Fibroblast of the aortic adventitia (primary cell): ENCODE measurements at places on chromosomes 13 and 19.
A peak's percentile ranks its signal among the peaks of the same experiment; 100 is the strongest.

DNA sequence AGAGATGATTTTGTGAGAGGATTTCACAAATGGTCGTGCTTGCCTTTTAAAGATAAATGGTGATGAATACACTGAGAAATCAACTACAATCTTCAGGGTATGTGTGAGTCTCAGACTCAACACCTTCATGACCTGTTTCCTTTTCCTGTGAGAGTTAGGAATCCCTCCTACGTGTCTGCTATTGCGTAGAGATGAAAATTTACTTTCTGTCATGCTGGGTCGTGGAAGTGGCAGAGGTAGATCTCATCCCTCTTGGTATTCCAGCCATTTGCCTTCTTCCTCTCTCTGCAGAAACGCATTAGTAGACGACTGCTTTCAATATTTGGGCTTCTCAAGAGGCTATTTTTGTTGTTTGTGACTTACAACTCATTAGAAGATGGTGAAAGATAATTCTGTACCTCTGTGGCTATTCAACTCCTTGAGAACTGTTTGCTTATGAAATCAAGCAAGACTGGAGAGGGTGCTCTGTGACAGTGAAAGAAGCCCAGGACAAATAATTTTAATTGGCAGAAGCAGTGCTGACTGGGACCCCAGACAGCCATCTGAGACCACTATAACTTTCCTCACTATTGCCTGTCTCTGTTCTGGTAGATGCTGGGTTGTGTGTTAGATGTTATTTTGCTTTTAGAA, 233.1 kb downstream of the LACC1 start:
- no peak for DNase-seq

GRCh38 chr13:71727662-71728061, 139.3 kb downstream of the DACH1 start:
- DNase-seq, result no peak

DNA sequence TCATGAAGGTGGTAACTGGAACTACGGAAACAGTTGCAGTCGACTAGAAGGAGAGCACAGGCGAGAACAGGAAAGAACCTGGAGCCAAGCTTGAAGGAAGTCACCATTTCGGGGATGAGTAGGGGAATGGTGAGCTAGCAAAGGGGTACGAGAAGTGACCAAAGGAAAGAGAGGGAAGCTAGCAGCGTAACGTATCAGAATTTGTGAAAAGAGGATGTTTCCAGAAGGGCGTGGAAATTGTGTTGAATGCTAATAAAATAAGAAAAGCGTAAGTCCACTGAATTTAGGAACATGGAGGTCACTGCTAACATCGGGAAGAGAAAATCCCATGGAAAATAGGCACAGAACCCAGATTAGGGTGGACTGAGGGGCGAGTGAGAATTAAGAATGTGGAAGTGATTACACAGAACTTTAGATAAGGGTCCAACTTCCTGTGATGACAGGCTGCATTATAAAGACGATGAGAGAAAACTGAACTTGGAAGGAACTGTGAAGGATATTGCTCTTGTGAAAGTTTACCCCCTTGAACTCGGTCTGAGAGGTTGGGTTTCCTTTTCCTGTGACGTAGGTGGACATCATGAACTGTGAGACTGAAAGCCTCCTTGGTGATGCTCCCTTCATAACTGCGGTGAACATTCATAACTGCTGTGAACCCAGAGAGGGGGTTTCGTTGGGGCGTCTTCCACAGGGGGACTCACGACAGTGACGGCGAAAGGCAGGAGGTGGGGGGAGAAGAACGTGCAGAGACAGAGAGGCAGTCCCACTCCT, 2.0 kb upstream of the FFAR2 start:
- DNase-seq, result no peak

DNA sequence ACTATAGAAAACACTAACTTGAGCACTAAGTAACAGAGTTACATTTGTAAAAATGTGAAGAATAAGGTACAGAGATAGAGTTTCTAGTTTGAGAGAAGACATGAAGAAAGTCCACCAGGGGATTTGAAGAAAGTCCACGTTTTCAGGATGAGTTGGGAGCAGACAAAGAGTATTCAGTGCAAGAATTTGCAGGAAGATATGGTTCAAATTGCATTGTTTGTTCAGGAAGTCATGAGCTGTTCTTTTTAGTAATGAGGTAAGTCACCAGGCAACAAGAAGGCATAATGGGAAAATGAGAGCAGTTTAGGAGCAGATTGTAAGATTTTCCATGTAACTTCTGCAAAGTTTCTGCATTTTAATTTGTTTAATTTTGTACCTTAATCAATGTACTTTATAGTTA, 618.0 kb downstream of the DACH1 start:
- DNase-seq, result no peak

- DNase-seq, result peak; percentile 88
Measured at GRCh38 chr19:4144666-4145249, 8.7 kb upstream of the CREB3L3 start.

DNA sequence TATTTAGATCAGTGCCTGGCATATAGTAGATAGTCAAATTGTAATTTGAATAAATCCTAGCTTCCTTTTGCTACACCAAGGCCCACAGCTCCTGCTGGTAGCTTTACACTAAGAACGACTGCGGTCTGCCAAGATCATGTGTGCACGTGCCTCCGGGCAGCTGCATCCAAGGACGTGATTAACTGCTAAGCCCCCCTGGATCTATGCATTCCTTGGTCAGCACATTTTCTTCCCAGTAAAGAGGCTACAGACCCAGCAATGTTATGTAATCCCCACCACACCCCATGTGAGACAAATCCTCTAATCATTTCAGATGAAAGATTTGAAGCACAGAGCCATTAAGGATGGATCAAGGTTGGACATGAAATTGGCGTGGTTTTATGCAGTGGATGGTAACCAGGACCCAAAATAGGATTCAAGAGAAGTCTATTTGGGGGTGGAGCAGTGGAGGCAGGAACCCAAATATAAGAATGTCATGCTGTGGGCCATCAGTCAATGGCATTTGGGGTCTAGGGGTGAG, 65.2 kb upstream of the PEG3 start:
- no peak for DNase-seq

- no peak for DNase-seq
Measured at GRCh38 chr19:15673176-15673654, 328 bp downstream of the CYP4F12 start.

DNA sequence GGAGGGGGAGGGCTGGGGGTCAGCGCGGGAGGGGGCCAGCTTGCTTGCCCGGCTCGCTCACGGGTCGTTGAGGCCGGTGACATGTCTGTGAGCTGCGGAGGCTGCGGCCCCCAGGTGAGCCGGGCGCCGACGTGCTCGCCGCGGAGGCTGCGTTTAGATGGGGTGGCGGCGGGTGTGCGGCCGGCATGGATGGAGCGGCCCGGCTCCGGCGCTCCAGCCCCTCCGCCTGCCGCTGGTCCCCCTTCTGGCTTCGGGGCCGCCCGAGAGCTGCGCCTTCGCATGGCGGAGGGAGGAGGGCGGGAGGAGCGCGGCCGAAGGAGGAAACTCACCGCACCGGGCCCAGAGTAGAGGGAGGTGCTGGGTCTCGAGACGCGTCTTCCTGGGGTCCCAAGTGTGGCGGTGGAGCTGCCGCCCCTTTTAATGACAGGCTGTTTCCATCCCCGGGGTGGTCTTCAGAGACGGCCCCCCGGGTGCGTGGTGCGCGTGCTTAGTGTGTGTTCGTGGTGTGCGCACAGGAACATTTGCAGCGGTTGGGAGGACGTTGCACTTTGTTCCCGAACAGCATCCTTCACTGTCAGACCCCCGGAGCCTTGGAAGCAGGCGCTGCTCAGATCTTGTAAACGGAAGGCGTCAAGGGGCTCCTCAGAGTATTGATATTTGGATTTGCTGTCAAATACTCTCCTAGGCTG, at the start of gene AKAP11:
TSS of gene AKAP11 (plus strand) at position 38 of the 689 bp plus-strand sequence. CDS start 14,197 bp downstream, outside the sequence.
- DNase-seq, result peak; percentile 50

DNA sequence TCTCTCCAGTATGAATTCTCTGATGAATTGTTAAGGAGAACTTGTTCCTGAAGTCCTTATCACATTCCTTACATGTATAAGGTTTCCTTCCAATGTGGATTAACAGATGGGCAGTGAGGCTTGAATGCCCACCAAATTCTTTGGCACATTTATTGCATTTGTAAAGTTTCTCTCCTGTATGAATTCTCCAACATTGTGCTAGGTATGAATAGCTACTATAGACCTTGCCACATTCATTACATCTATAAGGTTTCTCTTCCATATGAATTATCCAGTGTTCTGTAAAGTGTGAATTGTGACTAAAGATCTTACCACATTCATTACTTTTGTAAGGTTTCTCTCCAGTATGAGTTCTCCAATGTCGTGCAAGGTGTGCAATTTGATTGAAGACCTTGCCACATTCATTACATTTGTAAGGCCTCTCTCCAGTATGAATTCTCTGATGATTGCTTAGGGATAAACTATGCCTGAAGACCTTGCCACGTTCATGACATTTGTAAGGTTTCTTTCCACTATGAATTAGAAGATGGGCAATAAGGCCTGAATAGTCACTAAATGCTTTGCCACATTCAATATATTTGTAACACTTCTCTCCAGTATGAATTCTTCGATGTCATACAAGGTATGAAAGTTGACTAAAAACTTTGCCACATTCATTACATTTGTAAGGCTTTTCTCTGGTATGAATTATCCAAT, 20.4 kb downstream of the ZNF578 start:
- no peak for DNase-seq

- DNase-seq, result peak; percentile 41
Measured at GRCh38 chr13:99626461-99627082, 125.3 kb downstream of the TM9SF2 start.

- peak; percentile 26 for DNase-seq
Measured at GRCh38 chr19:34502582-34503411, 21.2 kb downstream of the WTIP start.

DNA sequence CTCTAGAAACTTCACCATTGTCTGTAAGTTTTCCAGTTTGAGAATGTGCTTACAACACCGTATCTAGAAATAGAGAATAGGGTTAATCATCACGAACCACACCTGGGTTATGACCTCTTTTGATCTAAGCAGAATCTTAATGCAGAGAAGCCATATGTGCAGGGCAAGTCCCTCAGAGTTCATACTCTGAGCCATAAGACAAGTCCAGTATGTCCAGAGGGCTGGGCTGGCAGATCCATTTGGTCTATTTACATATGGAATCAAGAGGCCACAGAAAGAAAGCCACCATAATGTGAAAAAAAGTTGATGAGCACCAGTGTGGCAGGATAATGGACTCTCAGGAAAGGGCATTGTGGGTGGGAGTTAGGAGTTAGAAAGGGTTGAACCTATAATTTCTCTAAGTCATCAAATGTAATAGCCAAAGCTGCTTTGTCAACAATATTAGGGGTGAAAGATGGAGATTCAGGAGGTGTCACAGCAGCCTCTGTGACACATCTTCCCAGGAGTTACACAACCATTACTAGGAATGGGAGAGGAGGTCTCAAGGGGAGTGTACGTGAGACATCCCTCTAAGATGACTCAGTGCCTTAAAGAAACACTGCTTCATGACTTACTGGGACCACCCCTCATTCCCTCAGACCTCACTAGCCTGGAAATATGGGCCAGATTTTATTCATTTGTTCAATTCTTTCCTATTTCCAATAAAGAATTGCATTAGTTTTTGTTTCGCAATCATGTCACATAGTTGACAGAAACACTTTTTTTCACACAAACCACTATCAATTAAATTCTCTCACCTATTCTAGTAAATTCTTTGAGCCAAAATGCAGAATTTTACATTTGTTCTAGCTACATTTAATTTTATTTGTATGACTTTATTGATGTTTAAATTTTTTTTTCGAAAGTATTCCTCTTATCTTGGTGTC, 30.4 kb upstream of the OLFM4 start:
- DNase-seq, result no peak

DNA sequence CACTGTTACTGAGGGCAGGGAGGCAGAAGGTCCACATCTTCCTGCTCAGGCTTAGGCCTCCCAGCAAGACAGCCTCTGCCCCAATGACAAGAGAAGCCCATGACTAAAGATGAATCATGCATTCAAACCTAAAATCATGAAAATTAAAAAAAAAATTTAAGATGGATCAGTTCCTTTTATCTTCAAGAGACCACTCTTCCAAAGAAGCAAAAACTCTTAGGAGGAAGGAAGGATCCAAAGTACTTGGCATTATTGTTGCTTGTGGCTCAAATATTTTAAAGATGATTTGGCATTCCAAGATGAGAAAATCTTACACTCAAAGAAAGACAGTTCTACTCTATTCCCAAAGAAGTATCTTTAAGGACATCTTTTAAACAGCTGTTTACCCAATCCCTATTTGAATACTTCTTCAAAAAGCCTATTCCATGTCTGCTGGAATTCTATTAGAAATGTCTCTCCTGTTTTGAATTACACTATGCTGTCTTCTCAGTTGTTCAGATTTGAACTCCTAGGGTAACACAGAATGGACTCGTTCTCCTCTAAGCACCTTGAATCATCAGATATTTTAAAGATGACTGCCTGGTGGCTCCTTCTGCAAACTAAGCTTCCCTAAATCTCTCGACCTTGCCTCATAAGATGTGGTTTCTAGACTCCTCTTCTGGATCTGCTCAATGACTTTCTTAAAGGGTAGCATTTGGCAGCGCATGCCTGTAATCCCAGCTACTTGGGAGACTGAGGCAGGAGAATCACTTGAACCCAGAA, 7.0 kb downstream of the SERP2 start:
- peak; percentile 31 for DNase-seq

- no peak for DNase-seq
Measured at GRCh38 chr19:7704280-7705060, 2.5 kb upstream of the FCER2 start.

DNA sequence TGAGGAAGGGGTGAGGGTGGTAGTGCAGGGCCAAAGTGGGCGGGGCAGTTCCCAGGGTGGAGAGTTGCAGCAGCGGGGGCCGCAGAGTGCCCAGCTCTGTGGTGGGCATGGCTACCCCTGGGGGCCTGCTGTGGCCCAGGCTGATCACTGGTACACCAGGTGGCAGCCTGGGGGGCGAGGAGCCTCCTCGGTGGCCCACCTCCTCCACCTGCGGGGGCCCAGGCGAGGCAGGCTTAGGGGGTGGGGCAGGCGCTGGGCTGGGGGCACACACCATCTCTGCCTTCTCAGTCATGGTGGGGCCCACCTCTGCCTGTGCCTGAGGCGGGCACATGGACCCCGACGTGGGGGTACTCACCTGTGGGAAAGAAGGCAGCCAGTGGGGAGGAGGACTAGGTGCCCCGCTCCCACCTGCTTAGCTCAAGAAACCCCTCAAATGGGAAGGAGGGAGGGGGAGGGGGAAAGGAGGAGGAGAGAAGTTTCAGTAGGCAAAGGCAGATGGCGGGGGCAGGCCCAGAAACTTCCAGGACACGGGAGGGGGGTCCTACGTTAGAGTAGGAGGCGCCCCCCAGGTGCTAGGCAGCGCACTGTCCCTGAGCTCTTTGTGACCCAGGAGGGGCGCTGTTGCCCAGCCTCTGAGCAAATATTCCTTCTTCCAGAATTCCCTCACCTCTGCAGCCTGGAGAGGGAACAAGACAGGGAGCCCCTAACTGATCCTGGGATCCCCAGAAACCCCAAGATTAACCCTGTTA, 1.6 kb downstream of the LYL1 start:
- DNase-seq, result no peak

DNA sequence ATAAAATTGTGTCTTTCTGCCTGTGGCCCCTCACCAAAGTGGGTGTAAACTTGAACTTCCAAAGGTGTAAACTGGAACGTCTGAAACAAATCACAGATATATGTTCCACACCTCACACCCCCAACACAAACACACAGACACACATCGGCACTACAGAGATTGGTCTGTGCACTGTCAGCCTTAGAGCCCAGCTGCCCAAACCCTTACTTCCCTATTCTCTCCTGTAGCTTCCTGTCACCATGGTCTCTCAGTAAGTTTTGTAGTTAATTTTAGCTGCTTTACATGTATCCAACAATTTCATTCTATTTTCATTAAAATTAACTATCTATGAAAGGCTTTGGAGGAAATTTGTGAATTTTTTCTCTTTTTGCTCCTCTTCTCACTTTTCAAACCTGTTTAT, 5.4 kb downstream of the TM9SF2 start:
- no peak for DNase-seq
